HFF-Myc (cell line): ENCODE measurements at places on chromosomes 16 and 17.

DNA sequence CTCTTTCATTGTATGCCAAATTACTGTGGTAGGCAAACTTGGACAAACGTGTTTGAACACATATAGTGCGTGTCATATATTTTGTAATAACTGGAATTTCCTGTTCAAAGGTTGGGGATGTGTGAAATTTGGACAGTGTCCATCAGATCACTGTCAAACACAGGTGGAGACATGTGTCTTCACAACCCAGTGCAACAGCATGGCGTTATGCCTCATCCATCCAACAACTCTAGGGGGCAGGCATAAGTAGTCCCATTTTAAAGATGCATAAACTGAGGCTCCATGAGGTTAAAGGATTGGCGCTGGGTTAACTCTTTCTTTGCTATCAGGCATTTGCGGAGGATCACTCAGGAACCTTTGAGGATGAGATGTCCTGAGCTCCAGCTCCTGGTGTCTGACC is 103.7 kb downstream of the RBFOX1 start:
- DNase-seq = no peak

- no peak for DNase-seq
Observed at GRCh38 chr17:81241648-81242420, 2.7 kb downstream of the NDUFAF8 start.

GRCh38 chr17:70987867-70988340 is 818.6 kb downstream of the KCNJ2 start:
- DNase-seq = no peak

DNA sequence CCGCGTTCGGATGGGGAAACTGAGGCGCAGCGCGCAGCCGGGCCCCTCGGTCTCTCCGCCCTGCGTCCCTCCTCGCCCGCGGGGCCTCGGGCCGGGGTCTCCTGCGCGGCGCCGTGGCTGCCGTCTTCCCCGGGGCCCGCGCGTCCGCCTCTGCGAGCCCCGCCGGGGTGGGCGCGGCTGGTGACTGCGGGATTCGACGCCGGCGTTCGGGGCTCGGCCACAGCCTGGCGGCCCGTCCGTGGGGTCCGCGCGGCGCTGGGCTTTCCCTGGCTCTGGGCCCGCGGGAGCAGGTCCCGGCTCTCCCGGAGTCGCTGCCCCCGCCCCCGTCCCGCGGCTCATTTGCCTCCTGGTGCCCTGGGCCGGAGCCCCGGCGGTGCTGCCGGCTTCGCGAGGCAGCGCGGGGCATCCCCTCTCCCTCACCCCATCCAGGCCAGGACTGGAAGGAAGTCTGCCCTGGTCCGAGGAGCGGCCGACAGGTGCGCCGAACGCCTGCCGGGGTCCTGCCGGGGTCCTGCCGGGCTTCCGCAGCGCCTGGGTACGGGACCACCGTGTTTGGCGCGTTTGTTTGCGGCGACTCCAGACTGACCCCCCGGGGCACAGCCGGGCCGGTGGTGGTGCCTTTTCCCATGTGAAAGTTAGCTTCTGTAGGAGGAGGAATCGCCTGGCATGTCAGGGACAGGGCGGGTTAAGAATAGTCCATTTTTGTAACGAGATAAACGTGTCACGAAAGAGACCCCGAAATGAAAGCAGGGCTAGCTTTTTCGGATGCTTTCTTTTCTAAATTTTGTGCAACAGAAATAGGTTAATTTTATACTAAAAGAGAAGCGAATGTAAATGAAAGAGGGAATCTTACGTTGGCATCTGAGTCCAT is 671 bp downstream of the CHMP6 start:
- DNase-seq = no peak

GRCh38 chr17:67109111-67109510 is 64.8 kb downstream of the CACNG1 start:
- no peak for DNase-seq

GRCh38 chr16:82995924-82996441 is 369.2 kb downstream of the CDH13 start:
- DNase-seq = peak; percentile 91

- no peak for DNase-seq
Observed at GRCh38 chr17:3547628-3548027, 10.0 kb downstream of the TRPV3 start.

- DNase-seq = no peak
Observed at GRCh38 chr17:3738562-3739295, 15.0 kb downstream of the HASPIN start.

- DNase-seq = no peak
Observed at GRCh38 chr16:12386192-12386591, 409.7 kb downstream of the SNX29 start.

DNA sequence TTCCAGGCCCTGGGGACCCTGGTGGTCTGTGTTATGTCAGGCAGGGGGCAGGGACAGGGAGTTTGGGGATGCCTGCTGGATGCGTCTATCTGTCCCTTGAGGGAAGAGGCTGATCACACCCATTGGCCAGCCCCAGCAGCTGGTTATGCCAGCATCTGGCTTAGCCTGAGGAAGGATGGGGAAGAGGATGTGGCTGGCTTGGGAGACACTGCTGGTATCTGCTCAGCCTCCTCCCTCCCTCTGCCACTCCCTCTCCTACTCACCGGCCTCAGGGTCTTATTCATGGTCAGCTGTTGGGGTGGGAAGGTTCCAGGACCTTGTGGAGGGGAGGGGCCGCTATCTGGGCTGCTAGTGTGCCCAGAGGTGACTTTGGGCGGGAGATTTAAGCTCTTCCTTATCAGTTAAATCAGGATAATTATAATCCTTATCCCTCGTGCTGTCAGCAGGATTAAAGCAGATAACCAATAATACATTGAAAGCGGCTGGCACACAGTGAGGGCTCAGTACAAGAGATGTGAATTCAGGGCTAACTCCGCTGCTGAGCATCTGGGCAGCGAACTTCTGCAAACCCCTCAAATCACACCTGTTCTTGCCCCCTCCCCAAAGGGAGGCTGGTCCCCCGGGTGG is 36.0 kb upstream of the MLKL start:
- DNase-seq = no peak

DNA sequence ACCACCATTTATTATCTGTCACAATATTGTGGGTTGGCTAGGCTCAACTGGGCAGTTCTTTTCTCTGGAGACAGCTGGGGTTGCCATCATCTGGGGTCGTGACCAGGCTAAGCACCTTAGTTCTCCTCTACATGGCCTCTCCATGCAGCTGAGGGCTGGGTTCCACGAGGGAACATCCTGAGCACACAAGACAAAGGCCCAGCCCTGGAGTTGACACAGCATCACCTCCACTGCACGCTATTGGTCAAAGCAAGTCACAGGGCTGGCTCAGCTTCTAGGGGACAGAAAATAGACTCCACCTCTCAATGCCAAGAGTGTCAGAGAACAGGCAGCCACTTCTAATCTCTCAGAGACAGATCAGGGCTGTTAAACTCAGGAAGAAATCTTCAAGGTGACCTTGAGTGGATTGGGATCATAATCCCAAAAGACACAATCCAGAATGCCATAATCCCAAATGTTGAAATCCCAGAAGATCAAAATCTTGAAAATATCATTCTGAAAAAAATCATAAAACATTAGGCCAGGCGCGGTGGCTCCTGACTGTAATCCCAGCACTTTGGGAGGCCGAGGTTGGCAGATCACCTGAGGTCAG is 13.0 kb upstream of the USP10 start:
- no peak for DNase-seq

DNA sequence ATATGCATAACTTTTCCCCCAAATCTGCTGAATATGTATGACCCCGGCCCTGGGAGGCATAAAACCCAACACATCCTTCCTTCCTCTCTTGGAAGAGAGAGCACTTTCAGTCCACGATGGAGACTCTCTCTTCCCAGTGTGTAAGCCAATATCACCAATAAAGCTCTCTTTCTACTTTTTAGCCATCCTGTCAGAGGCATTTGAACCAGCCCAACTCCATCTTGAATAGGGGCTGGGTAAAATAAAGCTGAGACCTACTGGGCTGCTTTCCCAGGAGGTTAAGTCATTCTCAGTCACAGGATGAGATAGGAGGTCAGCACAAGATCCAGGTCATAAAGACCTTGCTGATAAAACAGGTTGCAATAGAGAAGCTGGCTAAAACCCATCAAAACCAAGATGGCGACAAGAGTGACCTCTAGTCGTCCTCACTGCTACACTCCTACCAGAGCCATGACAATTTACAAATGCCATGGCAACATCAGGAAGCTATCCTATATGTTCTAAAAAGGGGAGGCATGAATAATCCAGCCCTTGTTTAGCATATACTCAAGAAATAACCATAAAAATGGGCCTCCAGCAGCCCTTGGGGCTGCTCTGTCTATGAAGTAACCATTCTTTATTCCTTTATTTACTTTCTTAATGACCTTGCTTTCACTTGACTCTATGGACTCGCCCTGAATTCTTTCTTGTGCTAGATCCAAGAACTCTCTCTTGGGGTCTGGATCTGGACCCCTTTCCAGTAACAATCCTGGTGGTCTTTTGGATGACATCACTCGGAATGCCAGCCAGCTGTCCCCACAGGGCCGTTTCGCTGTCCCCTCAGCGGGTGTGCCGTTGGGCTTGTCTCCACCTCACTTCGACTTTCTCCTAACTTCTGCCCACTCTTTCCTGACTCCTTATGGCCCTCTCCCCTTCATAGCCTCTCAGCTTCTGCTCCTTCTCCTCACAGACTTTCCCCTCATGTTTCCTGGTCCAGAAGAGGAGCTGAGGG is 53.4 kb upstream of the NKD1 start:
- DNase-seq = no peak

- peak; percentile 80 for DNase-seq
Observed at GRCh38 chr17:66383333-66383732, 80.9 kb downstream of the PRKCA start.

GRCh38 chr17:61064087-61064951 is 335.3 kb upstream of the TBX2 start:
- DNase-seq = no peak

DNA sequence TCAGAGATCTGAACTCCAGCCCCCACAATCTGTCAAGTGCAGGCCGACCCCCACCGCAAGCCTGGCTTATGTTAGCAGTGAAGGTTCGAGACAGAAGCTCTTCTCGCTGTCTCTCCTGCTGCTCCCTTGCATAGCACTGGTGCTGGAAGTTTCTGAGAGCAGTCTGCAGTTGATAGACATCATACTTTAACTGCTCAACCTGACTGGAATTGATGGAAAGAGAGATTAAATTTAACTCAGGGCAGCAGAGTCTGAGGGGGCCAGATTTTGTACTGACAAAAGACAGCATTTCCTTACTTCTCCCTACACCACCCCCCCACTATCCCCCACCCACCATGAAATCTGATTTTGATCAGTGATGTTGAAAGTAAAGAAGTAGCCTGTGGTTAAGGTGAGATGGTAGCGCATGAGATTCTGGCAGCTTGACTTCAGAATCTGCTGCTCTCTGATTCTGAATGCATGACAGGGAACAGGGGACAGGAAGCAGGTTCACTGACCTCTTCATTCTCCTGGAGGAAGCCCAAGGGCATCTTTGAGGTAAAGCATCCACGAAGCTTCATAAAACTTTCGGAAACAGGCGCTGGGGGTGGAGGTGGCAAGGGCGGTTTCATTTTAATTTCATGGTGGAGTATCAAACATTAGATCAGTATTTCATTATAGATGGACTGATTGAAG is 44.3 kb upstream of the TMEM97 start:
- no peak for DNase-seq
